ENCODE measurements at places on chromosomes 3 and 15.
A peak's percentile ranks its signal among the peaks of the same experiment; 100 is the strongest.

GRCh38 chr3:127203024-127203423 lies 10.1 kb downstream of the PRR23E start:
- no peak for DNase-seq

GRCh38 chr3:76470285-76470684 lies 569.6 kb upstream of the ROBO2 start:
- DNase-seq, result peak; percentile 76

DNA sequence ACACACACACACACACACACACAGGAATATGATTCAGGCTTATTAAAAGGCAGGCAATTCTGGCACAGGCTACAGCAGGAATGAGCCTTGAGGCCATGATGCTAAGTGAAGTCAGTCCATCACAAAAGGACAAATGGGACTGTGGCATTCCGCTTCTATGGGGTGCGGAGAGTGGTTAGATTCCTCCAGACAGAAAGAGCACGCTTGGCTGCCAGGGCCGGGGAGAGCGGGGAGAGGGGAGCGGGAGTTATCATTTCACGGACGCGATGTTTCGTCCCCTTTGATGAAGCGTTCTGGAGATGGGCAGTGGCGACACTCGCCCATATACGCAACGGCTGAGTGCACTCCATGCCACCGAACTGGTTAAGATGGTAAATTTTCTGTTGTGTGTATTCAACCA lies 58.5 kb upstream of the FAM174B start:
- DNase-seq, result peak; percentile 30

GRCh38 chr3:22977650-22978289 lies 225.4 kb upstream of the UBE2E2 start:
- no peak for DNase-seq

DNA sequence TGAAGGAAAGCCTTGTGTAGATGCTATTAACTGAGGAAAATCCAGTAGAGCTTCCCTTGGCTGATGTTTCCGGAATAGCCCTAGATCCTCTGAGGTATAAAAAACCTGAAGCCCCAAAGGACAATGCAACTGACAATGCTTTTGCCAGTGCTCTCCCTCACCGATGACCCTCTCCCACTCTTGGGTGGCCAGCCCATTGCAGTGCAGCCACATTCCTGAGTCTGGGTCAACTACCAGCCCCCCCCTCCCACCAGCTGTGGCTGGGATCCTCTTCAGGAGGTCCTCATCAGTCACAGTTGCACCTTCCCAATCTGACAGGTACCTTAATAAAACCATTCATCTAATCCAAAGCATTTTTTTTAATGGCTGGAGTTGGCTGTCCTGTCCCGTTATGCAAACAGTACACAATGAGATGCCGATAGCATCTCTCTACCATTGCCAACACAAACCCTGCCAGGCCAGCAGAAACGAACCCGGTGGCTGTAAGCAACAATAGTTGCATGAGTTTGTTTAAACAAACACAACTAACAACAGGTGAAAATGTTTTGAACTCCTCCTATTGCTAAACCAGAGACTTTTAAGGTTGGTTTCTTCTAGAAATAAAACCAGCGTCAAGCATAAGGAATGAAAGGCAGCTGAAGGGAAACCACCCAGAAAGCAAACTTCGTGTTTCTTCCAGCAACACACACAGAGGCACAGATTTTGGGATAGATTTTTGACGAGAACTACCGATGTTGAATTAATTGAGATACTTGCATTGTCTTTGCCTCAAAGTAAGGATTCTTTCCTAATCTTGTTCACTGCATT lies 128.3 kb upstream of the ARHGEF3 start:
- DNase-seq, result no peak

GRCh38 chr3:168881804-168882203 lies 781.7 kb downstream of the MECOM start:
- DNase-seq, result no peak

DNA sequence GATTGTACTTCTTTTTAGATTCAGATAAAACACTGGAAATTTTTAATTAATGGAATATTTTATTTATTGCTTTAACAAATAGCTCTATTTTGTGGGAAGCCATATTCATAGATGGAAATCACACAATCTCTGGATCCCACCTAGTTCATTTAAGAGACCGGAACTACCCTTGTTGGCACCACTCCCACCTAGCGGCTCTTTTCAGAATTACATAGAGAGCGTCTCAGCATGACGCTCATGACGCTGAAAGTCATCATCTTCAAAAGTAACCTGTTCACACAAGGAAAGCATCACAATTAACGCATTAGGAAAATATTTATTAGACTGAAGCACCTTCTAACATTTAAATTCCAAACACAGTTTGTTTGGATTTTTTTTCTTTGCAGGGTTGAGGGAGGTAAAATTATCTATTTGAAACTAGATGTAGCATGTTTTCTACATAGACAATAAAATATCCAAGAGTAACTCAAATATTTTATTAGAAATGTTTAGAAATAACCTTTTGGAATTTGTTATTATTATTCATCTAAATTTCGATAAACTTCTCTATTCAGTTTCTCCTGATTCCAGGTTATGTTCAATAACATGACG lies 214.9 kb upstream of the ARRDC4 start:
- DNase-seq, result no peak

GRCh38 chr3:196219970-196220311 lies 3.6 kb downstream of the SLC51A start:
- no peak for DNase-seq

DNA sequence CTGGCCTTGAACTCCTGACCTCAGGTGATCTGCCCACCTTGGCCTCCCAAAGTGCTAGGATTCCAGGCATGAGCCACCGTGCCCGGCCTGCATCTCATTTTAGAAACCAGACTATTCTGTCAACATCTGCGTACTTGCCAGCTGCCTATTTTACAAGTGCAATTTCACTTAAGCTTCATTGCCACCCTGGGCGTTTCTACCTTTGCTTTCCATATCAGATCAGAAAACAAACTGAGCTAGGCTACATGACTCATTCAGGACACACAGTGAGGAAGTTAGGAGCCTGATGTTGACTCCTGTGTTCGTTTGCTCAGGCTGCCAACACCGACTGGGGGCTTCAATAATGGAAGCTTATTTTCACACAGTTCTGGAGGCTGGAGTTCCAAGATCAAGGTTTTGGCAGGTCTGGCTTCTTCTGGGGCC lies 42.3 kb upstream of the KLHL25 start:
- no peak for DNase-seq

DNA sequence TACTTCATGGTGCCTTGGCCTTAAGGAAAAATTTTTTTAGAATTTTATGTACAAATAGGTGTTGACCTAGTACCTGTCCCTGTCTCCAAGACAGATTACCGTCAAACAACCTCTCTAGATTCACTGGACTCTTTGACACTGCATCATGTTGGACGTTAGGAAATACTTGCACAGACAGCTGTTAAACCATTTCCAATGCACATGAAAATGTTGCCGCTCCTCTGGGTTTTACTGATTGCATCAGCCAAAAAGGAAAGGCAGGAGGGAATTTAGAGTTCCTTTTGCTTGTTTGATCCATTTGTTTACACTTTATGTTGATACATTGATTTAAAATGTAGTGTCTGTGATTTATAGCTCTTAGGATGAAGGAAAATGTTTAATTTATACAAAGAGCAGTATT lies 14.5 kb downstream of the TMEM41A start:
- no peak for DNase-seq

DNA sequence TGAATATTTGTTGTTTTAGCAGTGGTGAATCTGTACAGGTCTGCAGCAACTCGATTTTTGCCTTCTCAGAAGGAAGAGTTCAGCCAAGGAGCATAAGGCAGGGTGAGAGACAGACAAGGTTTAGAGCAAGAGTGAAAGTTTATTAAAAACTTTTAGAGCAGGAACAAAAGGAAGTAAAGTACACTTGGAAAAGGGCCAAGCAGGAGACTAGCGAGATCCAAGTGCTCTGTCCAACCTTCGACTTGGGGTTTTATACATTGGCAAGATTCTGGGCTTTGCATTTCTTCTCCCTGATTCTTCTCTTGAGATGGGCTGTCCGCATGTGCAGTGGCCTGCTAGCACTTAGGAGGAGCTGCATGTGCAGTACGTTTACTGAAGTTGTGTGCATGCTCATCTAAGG lies 46.7 kb upstream of the AADACL2 start:
- no peak for DNase-seq
